ENCODE measurements at places on chromosomes 7 and 10.

GRCh38 chr7:37971491-37971890 lies 51.1 kb downstream of the EPDR1 start:
- peak; percentile 54 for DNase-seq

- DNase-seq = no peak
These were observed 7.6 kb downstream of the CPA2 start for GRCh38 chr7:130274296-130274695.

- DNase-seq = no peak
These were observed 76.3 kb downstream of the GLCCI1 start for GRCh38 chr7:8044761-8045430.

GRCh38 chr7:88317422-88317821 lies 10.7 kb upstream of the STEAP4 start:
- DNase-seq = no peak

DNA sequence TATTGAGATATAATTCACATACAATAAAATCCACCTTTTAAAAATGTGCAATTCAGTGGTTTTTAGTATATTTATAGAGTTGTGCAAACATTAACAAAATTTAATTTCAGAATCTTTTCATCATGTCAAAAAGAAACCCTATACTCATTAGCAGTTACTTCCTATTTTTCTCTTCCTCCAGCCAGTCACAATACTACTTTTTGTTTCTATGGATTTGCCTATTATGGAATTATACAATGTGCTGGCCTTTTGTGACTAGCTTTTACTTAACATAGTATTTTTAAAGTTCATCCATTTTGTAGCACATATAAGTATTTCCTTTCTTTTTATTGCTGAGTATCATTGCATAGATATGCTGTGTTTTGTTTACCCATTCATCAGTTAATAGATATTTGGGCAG lies 199.9 kb upstream of the IMMP2L start:
- DNase-seq = no peak

DNA sequence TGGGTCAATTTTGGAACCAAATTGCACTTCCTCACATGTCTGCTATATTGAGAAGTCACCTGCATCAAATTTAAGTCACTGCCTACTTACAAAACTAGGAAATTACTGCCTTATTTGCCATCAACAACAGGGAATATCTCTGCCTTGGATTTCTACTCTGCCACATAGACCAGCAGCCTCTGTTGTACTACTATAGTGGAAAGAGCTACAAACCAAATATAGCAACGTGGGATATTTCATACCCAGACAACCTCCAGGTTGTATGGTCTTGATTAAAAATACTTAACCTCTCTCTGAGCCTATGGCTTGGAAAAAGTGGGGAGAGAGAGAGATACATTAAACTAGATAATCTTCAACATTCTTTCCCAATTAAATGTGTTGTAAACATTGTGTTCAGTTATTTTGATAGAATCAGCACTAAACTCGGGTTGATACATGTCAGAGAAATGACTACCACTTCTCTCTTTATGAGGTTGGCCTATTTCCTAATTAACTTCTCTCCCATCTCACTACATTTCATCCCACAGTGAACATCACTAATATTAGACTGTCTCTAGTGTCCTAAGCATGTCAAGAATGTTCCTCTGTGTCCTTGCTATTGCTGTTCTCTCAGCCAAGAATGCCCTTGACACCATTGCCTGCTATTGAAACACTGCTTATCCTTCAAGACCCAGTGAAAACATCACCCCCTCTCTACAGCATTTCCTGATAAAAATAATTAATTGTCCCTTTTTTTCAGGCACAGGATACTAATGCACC lies 421.2 kb downstream of the IPMK start:
- no peak for DNase-seq

DNA sequence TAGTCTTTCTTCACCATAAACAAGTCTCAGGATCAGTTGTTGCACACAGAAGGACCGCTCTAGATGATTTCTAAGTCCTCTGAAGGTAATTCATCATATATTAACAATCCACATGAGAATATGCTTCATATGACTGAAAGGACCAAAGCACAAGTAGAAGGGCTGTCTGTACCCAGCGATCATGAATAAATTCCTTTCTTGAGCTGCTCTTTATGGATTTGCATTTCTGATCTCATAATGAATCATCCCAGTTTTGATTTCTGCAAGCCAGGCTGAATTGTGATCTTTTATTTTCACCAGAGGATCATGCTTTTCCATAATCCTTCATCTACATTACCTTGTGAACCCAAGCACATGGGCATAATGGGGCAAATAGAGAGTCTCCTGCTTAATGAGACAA lies 675.6 kb downstream of the MAGI2 start:
- no peak for DNase-seq

DNA sequence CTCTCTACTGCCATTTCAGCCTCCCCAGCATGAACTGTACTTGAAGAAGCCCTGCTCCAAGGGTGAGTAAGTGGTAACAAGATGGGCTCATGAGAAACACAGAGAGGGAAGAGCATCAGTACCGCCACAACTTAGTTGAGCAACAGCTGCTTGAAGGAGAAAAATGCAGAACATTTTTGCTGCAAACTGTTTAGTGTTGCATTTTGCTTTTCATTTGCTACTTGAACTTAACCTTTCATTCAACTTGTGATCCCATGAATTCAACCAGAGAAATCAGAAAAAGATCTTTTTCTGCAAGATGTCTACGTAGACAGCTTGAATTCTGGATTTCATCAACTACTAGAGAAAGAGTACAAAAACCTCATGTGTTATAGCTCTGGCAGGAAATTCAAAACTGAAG lies 40.7 kb downstream of the ANK3 start:
- no peak for DNase-seq

DNA sequence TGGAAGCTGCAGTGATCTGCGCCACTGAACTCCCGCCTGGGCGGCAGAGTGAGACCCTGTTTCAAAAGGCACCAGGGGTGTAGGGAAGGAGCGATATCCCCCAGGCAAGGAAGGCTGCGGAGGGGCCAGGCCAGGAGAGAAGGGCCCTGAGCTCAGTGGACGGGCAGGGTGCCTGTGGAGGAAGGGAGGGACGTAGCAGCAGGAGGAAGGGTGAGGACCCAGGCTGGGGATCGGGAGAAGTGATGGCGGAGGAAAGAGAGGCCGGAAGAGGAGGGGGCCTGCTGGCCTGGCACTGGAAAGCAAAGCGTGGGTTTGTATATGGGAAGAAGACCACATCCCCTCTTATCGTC lies 45.6 kb downstream of the ALOX5 start:
- DNase-seq = no peak

DNA sequence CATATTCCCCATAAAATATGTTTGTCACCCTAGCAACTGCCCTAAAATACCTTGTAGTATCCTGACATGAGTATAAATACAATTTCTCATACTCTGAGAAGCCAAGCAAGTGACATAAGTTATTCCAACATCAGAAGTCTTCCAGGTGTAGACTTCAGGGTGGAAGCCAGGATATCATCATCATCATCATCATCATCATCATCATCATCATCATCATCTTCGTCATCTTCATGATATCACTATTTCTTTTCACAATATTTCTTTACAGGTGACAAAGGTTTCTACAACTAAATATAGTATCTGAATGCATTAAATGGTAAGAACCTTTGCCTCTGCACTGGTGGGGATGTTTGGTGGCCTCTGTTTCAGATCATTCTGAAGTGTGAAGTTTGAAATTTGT lies 10.0 kb upstream of the GPR141 start:
- no peak for DNase-seq

DNA sequence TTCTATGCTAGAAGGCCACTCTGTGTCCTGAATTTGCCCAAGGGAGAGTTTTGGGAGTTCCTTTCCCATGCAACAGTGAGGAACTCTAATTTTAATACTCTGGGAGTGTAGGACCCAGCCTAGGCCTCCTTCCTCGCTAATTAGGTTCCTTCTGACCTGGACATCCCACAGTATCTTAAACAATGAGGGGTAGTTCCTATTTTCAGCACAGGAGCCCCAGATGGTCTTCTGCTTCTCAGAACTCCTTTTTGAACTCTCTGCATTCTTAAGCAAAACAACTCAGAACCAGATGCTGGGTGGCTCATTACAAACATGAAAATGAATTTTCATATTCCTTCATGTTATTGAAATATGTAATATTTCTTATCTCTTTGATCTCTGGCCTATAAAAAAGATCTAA lies 116.9 kb downstream of the LRMDA start:
- no peak for DNase-seq

DNA sequence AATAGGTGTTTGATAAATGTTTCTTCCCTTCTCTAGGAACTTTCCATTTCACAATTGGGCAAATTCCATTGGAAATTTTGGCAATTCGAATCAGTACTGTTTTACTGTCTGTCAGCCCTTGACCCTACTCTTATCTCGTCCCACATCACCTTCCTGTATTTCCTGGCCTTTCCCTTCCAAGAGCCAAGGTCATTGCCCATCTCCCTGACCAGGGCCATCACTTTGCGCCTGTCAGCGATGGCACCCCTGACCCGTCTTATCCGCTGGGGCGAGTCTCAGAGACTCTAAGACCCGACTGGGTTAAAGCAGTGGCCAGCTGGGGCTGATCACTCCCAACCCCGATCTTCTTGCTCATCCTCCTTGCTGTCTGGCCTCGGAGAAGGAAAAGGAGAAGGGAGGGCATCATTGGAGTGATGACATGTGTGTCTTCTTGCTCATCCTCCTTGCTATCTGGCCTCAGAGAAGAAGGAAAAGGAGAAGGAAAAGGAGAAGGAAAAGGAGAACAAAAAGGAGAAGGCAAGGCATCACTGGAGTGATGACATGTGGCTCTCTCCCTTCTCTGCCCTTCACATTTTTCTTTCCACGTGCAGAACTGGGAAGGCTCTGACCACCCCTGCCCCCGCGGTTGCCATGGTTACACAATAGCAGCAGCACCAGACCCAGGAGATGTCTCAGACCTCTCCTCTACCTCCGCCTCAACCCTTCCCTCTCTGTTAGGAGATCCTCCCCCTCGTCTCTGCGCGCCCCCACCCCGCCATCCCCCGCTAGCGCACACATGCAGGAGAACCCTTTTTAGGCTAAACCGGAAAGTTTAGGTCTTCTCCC lies 2.0 kb downstream of the SEMA3D start:
- DNase-seq = peak; percentile 35

- DNase-seq = peak; percentile 67
These were observed 53.9 kb downstream of the CUBN start for GRCh38 chr10:17075533-17076359.

DNA sequence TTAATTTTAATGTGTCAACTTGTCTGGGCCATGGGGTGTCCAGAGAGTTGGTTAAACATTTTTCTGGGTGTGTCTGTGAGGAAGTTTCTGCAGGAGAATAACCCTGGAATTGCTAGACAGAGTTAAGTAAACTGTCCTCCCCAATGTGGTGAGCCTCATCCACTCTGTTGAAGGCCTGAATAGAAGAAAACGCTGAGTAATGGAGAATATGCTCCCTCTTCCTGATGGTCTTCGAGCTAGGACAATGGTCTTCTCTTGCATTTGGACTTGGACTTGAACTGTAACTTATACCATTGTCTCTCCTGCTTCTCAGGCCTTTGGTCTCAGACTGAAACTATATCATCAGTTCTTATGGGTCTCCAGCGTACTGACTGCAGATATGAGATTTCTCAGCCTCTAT lies 296.0 kb upstream of the IMMP2L start:
- DNase-seq = no peak

- no peak for DNase-seq
These were observed 257.6 kb upstream of the LRGUK start for GRCh38 chr7:133869556-133869955.

GRCh38 chr10:93032809-93033137 lies 27.8 kb upstream of the CYP26C1 start:
- no peak for DNase-seq

DNA sequence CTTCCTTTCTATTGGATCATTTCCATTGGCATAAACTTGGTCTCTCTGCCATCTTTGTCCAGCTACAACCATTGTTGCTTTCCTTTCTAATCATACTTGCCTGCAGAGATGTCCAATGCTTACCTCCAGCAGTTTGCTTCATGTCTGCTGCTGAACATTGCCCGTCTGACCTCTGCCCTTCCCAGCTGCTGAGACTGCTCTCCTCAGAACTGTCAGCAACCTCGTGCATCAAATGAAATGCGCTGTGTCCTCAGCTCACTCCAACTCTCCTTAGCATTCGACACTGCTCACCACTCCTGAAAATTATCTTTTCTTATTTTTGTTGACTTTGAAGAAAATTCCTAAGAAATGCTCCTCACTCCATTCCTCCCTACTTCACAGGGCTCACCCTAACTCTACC lies 5.0 kb downstream of the FAM170B start:
- DNase-seq = no peak

GRCh38 chr10:44803862-44804261 lies 107.3 kb upstream of the TMEM72 start:
- DNase-seq = no peak

GRCh38 chr10:122632576-122632975 lies 67.1 kb downstream of the C10orf120 start:
- DNase-seq = no peak

DNA sequence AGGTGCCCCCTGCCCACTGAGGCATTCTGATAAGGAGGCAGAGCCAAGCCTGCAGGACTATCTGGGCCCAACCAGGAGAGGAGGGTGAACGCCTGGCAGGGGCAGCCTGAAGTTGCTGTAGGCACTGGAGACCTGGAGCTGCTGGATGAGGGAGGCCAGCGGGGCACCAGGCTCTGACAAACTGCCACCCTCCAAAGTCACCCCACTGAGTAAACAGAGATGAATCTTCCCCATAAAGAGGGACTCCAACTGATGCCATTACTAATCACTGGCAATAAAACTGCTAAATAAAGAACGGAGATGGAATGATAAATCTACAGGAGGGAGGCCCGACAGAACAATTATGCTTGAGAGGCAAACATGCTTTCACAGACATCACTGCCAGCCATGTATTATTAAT lies 44.2 kb downstream of the DRGX start:
- DNase-seq = no peak

DNA sequence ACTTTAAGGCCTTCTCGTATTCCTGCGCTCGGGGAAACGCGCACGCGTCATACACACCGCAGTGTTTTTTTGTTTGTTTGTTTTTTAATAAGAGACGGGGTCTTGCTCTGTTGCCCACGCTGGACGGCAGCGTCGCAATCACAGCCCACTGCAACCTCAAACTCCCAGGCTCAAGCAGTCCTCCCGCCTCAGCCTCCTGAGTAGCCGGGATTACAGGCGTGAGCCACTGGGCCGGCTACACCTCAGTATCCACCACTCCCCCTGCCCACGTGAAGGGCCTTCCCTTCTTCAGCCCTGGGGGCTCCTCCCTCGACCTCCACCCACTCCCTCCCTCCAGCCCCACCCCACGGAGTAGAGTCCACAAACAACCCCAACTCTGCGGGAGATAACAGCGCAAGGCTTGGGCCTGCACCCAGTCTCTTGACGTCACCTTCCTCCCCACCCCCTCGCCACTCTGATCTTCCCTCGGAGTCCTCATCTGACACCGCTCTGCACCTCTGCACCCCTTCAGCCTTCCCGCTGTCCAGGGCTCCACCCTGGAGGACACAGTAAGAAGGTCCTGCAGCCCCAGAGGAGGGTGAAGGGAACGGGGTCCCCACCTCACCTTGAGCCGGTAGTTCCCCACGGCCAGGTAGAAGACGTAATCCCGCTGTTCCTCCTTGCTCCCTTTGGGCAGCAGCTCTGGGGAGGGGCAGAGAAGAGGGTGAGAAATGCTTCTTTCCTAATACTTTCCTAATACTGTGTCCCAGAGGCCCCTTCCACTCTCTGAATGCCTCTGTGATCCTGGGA lies 2.8 kb upstream of the CLDN15 start:
- no peak for DNase-seq

Data from AG08395 (cell line).